ENCODE measurements at places on chromosomes 12 and 14.

DNA sequence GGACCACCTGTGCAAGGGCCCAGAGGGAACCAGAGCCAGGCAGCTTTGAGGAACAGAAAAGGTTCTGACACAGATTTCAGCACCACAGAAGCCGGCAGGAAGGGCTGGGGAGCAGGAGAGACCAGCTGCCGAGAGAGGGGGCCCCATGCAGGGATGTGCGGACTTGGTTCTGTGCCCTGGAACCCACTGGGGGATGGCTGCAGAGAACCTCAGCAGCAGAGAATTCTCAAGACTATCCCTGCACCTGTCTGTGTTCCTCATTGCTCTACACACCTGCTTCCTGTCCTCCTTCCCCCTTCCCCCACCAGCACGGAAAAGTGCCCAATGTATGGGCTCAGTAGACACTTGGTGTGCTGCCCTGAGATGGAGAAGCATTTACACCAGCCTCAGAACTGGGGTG lies 3.2 kb downstream of the SERPINA9 start:
- no peak for DNase-seq

DNA sequence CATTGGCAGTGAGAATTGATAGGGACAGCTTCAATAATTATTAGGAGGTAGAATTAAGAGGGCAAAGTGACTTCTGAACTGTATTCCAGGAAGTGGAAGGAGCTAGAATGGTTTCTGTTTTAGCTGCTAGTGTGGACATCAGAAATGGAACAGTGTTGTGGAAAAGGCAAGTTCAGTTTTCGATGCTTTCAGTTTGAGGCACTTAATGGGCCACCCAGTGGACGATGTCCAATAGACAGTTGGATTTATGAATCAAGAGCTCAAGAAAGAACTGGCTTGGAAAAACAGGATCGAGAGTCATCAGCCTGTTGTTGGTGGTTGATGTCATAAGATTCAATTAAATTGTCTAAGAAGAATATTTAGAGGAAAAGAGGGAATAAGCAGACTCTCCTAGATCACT lies 136.3 kb downstream of the DYRK2 start:
- no peak for DNase-seq

GRCh38 chr12:68139941-68140340 lies 19.6 kb downstream of the IFNG start:
- DNase-seq = no peak

GRCh38 chr12:115840159-115840558 lies 437.3 kb downstream of the MED13L start:
- DNase-seq = no peak
